ENCODE measurements at places on chromosomes 13 and 19. TPM values are rescaled to one million over a fixed set of nuclear protein-coding genes. Genes with fewer than 3 reads are reported as not detected.

TJP3 gene
- 16.2 TPM for polyA plus RNA-seq

COMP gene
- not detected for polyA plus RNA-seq

CEACAM16 gene
- not detected for polyA plus RNA-seq

SSBP4 gene
- polyA plus RNA-seq = 108 TPM

PROZ gene
- not detected for polyA plus RNA-seq

ZNF99 gene
- polyA plus RNA-seq = not detected

DNAAF3 gene
- not detected for polyA plus RNA-seq

CRLF1 gene
- polyA plus RNA-seq = not detected

NUFIP1 gene
- 4.0 TPM for polyA plus RNA-seq

MYPOP gene
- polyA plus RNA-seq = 0.46 TPM

KIR2DL1 gene
- polyA plus RNA-seq = 3.1 TPM

ZNF799 gene
- polyA plus RNA-seq = 7.2 TPM

BCAM gene
- polyA plus RNA-seq = not detected

B3GNT3 gene
- polyA plus RNA-seq = not detected

CEACAM3 gene
- polyA plus RNA-seq = not detected

ZNF491 gene
- polyA plus RNA-seq = not detected

KRTDAP gene
- not detected for polyA plus RNA-seq

DENND1C gene
- polyA plus RNA-seq = 93.2 TPM

TRIM13 gene
- 13.2 TPM for polyA plus RNA-seq

SETDB2 gene
- polyA plus RNA-seq = 11.2 TPM

PLK5 gene
- not detected for polyA plus RNA-seq

CYP4F22 gene
- polyA plus RNA-seq = 5.1 TPM

C19orf33 gene
- 0.90 TPM for polyA plus RNA-seq

GNG8 gene
- polyA plus RNA-seq = not detected

HSPB6 gene
- polyA plus RNA-seq = not detected

ZNF763 gene
- polyA plus RNA-seq = 2.5 TPM

DPF1 gene
- polyA plus RNA-seq = not detected

ZNF571 gene
- 5.9 TPM for polyA plus RNA-seq

ACP7 gene
- polyA plus RNA-seq = 0.22 TPM

CABP5 gene
- polyA plus RNA-seq = not detected

C19orf81 gene
- polyA plus RNA-seq = not detected

SYT5 gene
- 0.37 TPM for polyA plus RNA-seq

YIPF2 gene
- 15.9 TPM for polyA plus RNA-seq

PSG6 gene
- not detected for polyA plus RNA-seq

NOVA2 gene
- polyA plus RNA-seq = not detected

DEDD2 gene
- 163 TPM for polyA plus RNA-seq

SHC2 gene
- not detected for polyA plus RNA-seq

ATP4A gene
- not detected for polyA plus RNA-seq

TEX101 gene
- polyA plus RNA-seq = not detected

NCAN gene
- polyA plus RNA-seq = not detected

PRDX2 gene
- polyA plus RNA-seq = 257 TPM

Measured in CD8-positive, alpha-beta memory T cell (primary cell).